ENCODE measurements at places on chromosomes 2 and 18.

GRCh38 chr18:34932792-34933466, 108.3 kb upstream of the MAPRE2 start:
- H3K27ac ChIP-seq = no peak overlapping the region
- no peaks in the 10 kb centered on the region for H3K27me3 ChIP-seq
- no peaks in the 10 kb centered on the region for H3K36me3 ChIP-seq
- peaks cover 13% of the 10 kb centered on the region for H3K4me1 ChIP-seq
- DNase-seq = no peak
- no peak overlapping the region for H3K4me3 ChIP-seq

GRCh38 chr18:56890632-56891031, 239.5 kb downstream of the WDR7 start:
- H3K27me3 ChIP-seq = no peaks in the 10 kb centered on the region
- H3K4me1 ChIP-seq = peaks cover 44% of the 10 kb centered on the region
- peak overlapping the region; percentile 20 for H3K4me3 ChIP-seq
- DNase-seq = peak; percentile 87

- no peaks in the 10 kb centered on the region for H3K36me3 ChIP-seq
- no peak overlapping the region for H3K4me3 ChIP-seq
- no peak overlapping the region for H3K27ac ChIP-seq
- no peak for DNase-seq
- H3K27me3 ChIP-seq = peaks cover 19% of the 10 kb centered on the region
These were observed 94.4 kb upstream of the SIX2 start for GRCh38 chr2:45103351-45104345.

- H3K27me3 ChIP-seq = no peaks in the 10 kb centered on the region
- 0 out of 2 replicates have a peak overlapping the region, but pooled peaks have one; percentile 4 for H3K4me3 ChIP-seq
- H3K27ac ChIP-seq = peak overlapping the region; percentile 13
- H3K4me1 ChIP-seq = peaks cover 13% of the 10 kb centered on the region
These were observed 67.2 kb downstream of the SLC8A1 start for GRCh38 chr2:40384714-40385113.

- peaks cover 58% of the 10 kb centered on the region for H3K4me1 ChIP-seq
- no peaks in the 10 kb centered on the region for H3K36me3 ChIP-seq
- no peak overlapping the region for H3K4me3 ChIP-seq
- no peaks in the 10 kb centered on the region for H3K27me3 ChIP-seq
- H3K27ac ChIP-seq = peak overlapping the region; percentile 37
- peak; percentile 97 for DNase-seq
These were observed 24.4 kb downstream of the GRHL1 start for GRCh38 chr2:9975805-9976447.

GRCh38 chr2:211860224-211860623, 678.4 kb downstream of the ERBB4 start:
- H3K4me1 ChIP-seq = no peaks in the 10 kb centered on the region
- no peak for DNase-seq
- H3K27ac ChIP-seq = no peak overlapping the region
- no peak overlapping the region for H3K4me3 ChIP-seq
- H3K36me3 ChIP-seq = no peaks in the 10 kb centered on the region

DNA sequence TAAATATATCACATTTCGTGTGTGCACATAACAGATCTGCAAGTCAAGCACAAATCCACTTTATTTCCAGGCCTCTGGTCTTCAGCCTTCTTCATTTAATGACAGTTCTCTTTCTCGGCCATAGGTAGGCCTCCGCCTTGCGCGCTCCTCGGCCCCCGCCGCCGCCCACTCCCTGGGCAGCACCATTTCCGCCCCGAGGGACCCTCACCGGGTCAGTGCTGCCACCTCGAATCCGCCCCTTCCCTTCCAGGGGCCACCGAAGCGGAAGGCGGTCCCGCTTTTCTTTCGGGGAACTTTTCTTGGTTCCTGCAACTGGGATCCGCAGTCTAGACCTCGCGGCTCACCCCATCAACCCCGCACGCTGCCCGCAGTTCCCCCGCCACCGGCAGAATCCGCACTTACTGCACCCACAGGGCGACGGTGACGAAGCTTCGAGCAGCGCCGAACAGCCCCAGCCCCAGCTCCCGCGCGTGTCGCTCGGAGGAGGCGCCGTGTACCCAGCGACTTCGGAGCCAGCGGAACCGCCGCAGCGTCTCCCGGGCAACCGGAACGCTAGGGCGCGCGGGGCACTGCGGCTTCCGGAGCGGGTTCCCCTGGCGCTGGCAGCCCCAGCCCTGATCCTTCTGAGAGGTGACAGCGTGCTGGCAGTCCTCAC, at the start of gene CDKL4:
TSS of gene CDKL4 (minus strand) at position 502 of the 655 bp plus-strand sequence.
- no peak within 1 kb of the TSS for H3K27ac ChIP-seq
- H3K36me3 ChIP-seq = no peaks in the 10 kb centered on the region
- DNase-seq = no peak
- no peaks in the 10 kb centered on the region for H3K4me1 ChIP-seq
- no peak within 1 kb of the TSS for H3K4me3 ChIP-seq

Data from GM23248 (cell line).